ENCODE measurements at places on chromosomes 5 and 9.

DNA sequence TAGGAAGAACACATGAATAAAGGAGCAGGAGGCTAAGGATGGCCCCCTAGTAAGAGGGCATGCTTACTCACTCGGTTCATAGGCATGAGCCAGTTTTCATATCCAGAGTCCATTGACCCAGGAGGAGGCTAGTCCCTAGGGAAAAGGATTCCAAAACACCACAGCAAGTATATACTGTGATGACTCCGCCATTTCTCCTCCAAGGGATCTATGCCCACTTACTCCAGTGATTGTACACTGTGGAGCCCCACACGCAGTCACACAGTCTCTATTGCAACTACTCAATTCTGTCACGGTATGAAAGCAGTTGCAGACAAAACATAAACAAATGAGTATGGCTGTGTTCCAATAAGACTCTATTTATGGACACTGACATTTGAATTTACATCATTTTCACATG is 117.7 kb upstream of the ALDH1B1 start:
- no peak for DNase-seq

DNA sequence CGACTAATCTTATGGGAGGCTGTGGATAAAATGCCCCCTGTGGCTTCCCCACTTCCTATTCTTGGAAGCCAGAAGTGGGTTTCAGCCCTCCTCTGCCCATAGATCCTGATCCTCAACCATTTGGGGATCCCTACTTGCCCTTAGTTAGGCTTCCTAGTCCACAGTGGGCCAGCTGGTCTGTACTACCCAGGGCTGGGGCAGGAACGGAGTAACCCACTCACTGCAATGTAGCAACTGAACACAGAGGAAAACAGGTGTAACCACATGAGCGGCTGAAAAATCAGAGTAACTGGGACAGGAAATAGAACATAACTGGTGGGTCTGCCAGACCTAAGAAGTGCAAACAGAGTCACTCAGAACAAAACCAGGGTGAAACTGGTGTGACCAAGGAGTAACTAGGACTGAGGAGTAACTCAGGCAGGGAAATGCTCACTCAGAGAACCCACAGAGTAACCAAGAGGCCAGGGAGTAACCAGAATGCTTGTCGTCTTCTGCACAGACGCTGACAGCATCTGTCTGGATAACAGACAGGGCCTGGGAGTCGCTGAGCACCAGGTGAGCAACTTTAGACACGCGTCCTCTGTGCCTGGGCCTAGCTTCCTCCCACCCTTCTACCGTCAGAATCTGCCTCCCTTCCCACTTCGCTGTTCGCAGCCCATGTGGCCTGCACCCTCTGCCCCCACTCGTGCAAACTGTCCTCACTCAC is 1.0 kb downstream of the AQP3 start:
- DNase-seq: no peak

DNA sequence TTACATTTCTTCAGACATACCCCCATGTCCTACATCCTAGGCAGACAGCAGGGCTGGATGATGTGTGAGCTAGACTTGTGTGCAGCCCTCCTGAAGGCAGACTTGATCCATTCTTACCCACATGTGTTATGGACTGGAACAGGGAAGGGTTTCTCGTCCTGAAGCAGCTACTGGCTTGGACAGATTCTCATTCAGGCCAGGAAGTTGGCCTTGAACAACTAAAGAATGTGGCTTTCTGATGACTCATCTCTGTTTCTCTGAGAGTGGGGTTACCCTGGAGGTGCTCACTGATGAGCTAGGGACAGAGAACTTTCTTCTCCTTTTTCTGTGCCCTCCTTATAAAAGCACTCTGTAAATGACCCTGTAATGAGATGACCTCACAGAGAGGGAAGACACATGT is 246.5 kb downstream of the PCSK5 start:
- DNase-seq: no peak

DNA sequence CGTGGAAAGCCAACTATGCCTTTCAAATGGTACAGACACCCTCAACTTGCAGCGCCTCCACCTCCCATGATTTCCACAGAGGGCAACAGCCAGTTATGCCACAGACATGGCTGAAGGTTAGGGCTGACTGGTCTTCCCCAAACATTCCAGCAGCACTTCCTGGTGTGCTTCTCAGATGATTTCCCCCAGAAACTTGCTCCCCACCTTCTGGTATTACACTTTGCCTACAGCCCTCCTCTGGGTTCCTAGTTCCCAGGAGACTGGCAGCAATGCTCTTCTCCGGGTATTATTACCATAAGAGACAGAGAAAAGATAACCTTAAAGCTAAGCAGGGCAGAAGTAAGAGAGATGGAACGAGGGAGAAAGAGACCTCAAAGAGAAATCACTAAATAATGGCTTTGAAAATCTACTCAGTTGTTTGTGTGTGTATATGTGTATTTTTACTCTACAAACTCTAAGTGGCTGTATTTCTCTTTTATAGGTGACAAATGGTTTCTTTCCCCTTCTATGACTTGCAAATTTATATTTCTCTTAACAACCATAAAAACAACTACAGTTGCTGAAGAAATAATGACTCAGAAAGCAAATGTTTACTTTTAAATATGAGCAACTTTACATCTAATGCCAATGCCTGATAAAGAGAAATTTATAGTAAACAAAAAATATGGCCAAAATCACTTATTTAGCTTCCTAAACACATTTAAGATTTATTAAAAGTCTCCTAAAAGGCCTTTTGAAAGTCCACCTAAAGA is 133.8 kb downstream of the PDE4D start:
- DNase-seq: no peak

GRCh38 chr9:130745829-130746228 is 52.2 kb downstream of the EXOSC2 start:
- no peak for DNase-seq

- no peak for DNase-seq
Measured at GRCh38 chr5:136030252-136030651, 1.5 kb downstream of the TGFBI start.

DNA sequence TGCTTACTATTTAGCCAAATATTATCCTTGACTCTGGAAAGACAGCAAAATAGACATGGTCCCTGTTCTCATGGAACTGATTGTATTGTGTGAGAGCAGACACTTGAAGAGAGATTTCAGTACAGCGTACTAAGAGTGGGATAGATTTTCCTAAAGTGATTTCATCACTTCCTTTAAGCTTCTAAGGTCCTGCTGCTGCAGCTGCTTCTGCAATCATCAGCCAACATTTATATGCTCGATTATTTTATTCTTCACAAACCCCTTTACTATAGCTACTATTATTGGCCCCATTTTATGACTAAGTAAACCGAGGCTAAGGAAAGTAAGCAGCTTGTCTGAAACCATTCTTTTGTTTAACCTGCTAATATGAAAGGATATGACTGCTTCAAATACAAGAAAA is 137.7 kb downstream of the SPATA31D1 start:
- no peak for DNase-seq

GRCh38 chr5:458547-459353 is 15.8 kb downstream of the EXOC3 start:
- no peak for DNase-seq

GRCh38 chr5:72228960-72229359 is 91.1 kb downstream of the MRPS27 start:
- DNase-seq: no peak

DNA sequence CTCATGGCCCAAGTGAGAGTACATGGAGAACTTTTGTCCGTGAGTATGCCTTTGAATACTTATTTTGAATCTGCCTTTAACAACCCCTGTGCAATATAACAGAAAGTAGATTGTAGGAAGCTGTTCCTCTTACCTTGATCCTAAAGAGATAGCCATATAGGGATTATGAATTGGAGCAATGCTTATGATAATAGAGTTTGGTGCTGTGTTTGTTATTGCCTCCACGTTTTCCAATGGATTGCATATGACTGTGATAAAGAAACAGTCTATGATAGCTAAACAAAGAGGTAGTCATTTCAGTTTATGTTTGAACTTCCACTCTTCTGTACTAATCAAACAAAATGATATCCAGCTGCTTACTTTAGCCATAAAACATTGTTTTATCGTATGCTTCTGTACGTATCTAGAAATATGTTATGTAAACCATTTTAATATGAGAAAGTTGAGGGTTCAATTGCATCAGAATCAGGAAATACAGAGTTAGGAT is 199.6 kb upstream of the RGMB start:
- DNase-seq: no peak

DNA sequence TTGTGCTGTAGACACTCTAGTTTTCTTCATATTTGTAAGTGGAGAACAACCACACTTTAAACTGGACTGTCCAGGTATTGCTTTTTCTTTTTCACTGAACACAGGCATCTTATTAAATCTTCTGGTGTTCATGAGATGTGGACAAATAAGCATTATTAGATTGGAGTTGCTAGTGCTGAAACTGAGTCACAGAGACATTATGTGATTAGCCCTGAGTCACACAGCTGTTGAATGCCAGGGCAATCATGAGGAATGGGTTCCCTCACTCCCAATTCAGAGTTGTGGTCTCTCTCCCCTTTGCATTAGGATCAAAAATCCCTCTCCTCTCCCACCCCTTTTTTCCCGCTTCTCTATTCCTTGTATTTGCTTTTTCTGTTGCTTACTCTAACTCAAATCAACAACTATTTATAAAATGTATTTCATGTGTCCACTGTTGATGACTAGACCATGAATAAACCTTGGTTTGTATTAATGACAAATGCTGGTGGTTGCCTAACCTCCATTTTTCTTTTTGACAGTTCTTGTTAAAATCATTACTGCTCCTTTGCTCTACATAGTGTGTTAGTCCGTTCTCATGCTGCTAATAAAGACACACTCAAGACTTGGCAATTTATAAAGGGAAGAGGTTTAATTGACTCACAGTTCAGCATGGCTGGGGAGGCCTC is 738.2 kb downstream of the BRINP1 start:
- DNase-seq: no peak

- no peak for DNase-seq
Measured at GRCh38 chr5:109838157-109838556, 148.4 kb downstream of the MAN2A1 start.

DNA sequence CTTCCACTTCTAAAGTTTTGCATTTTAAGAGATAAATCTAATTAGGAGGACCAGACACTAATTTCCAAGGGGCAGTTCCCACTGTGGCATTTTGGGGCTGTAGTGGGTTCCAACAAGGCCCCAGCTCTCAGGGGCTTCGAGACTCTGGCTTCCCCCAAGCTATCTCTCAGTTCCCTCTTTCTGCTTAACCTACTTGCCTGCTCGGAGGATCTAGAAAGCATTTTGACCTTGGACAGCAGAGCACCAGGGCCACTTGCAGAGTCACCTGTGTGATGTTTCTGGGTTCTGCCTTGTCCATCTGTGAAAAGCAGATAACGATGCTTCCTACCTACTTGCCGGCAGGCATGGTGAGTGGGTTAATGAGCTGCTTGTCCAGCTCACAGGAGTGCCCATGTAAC is 175.4 kb downstream of the MED10 start:
- no peak for DNase-seq

DNA sequence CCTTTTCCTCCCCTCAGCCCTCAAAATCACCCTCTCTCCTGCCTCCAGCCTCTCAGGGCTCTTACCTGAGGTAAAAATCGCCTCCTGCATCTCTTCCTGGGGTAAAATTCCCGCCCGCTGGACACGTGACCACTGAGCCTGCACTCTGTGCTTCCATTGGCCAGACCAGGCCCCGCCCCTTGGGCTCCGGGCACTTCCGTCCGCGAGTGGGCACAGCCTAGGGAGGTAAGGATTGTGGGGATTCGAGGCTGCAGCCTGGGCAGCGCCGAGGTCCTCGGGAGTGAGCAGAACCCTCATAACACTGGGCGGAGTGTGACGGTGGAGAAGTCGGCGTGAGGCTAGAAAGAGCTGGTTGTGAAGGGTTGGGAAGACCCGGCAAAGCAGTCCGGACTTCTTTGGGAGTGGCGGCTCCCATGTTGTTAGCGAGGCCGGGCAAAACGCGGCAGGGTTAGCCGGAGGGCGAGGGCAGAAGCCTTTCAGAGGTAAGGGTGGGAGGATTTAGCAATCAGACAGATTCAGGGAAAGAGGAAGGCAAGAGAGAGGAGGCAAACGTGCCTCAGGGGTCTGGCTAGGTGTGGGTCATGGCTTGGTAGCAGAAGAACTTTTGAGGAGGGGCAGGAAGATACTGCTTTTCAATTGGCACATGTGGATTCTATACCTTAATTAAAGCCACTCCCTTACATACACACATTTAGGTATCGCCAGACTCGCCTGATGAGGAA is at the start of gene SHOC1:
Gene SHOC1, minus strand, starts transcription at position 103 of the 722 bp plus-strand sequence. CDS start 3,519 bp downstream, outside the sequence.
- no peak for DNase-seq

DNA sequence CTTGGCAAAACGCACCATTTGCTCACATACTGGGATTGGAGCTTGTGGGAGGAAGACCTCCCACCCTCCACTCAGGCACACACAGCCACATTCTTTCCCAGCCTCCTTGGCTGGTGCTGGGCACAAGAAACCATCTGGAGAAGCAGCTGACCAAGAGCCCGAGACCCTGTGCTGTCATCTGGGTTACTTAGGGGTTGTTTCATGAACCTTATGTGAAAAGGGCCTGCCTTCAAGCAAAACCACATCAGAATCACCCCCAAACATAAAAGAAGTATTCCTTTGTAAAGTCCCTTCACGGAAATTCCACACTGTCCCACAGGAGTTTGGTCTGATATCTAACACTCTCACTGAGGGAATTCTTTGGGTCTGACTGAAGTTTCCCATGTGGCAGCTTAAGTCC is 172.1 kb downstream of the NR3C1 start:
- no peak for DNase-seq

DNA sequence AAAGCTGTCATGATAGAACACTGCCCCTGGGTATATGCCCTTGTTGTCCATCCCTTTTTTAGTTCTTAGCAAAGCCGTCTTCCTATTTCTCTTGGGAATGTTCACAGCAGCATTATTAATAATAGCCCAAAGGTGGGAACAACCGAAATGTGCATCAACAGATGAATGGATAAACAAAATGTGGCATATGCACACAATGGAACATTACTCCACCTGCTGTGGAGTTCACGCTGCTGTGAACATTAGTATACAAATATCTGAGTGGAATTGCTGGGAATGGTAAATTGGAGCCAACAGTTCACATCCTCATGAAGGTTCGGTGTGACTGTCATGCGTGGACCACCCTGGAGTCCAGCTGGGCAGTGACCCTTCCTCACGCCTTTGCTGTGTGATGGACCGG is 36.5 kb upstream of the NUTM2G start:
- DNase-seq: no peak

All from spinal cord (tissue), 10 donors.